T-helper 9 cell (primary cell): ENCODE measurements at places on chromosomes 3 and 15.

GRCh38 chr3:52819936-52820335, 10.5 kb downstream of the ITIH4 start:
- no peak for DNase-seq

GRCh38 chr3:43038010-43038409, 58.9 kb downstream of the GASK1A start:
- no peak for DNase-seq

GRCh38 chr15:58553365-58553918, 121.7 kb downstream of the LIPC start:
- no peak for DNase-seq

DNA sequence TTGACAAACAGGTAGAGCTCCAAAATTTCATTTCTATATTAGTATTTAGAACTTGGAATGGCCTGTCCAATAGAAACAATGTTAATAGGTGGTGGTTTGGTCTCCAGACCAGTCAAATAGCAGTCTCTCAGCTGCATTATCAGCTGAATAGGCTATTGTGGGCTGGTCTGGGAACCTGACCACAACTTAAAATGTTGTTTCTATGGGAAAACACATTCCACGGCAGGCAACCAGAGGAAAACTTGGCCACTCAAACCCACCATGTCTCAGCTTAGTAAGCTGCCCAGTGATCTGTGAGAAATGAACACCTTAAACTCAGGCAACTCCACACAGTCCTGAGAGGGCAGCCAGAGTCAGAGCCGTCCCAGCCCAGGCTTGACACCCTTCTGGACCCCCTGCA, 20.4 kb downstream of the FBN1 start:
- DNase-seq, result no peak

GRCh38 chr15:78201281-78202190, 32.8 kb downstream of the ACSBG1 start:
- DNase-seq, result no peak

GRCh38 chr3:127812151-127812550, 10.2 kb downstream of the MGLL start:
- DNase-seq, result no peak

DNA sequence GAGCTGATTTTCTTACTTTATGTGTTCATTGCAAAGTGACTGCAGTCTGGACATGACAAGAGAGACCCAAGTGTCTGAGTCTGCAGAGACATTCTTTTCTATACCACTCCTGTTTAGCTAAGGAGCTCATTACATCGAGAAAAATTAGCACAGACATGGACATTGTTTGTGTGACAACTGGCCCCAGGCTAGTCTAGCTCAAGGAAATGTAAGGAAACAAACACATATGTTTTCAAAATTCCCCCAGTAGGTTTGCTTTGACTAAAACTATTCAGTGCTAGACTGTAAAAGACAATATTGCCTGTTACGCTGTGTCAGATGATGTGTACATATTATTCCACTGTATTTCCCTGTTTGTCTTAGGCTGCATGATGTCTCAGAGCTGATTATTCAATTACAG, 40.9 kb downstream of the TPRG1 start:
- DNase-seq, result no peak

DNA sequence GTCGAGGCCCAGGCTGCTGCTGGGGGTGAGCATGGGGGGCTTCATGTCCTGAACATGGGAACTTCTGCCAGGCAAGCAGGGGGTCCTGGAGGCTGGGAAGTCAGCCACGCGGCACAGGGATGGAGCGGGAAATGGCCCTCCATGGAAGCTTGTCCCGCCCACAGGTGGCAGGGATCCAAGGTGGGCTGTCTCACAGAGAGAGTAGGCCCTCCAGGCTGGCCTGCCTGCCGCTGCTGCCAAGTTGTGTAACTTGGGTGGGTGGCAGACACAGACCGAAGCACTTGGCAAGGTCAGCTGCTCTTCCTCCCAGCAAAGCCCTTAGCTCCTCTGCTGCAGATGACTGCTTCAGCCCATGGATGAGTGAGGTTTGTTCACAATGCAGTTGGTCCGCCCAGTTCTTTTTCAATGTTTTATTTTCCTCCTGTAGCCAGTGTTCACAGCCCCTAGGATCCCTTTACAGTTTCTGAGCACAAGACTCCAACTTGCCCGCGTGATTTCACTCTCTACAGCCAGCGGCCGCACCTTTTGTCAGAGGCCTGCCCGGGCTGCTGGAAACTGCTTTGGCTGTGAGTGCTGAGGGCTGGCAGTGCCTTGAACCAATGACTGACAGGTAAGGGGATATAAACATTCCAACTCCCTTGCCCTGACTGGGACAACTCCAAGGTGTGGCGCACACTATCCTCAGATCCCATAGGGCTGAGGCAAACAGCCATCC, 26.7 kb downstream of the HCN4 start:
- DNase-seq, result no peak

DNA sequence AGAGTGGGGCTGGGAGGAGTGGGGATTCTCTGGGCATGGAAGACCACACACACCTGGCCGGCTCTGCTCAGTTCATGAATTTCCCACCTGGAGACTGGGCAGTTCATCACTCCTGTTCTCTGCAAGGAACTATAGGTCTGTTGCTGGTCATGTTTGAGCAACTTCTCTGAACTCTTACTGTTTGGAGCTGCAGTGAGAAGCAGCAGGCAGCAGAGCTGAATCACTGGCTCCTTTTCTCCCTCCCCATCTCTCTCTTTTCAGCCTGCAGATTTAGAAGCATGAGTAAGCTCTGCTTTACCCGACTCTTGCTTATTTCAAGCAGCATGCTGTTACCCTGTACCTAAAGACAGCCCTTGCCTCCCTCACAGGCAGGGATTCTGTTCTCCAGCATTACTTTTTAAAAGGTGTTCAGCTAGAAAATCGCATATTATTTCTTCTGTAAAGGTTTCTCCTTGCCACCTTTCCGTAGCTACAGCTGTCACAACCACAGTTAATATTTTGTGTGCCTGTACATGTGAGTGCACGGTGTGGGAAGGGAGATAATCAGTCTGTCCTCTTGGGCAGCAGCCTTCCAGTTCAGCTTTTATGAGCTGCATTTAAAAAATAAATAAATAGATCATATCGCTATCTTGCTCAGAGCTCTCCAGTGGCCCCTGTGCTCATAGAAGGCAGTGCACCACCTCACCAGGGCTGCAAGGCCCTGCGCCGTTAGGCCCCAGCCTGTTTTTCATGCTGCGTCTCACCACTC, 131.6 kb downstream of the CHCHD6 start:
- no peak for DNase-seq

DNA sequence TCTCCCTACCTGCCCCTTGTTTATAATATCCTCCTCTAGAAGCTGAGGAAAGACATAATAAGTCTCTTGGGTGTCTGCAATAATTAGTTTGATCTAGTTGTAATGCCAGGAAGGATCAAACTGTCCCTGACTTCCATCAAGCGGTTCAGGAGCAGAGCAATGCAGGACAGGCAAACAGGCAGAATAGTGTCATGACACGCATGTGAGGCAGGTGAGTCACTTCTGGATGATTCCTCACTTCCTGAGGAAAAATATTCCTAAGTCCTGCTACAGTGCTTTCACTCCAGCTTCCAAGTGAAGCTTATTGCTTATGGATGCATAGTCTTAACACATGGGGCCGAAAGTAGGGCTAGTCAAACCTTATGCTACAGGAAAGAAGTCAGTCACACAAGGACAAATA, 85.8 kb downstream of the GREM1 start:
- no peak for DNase-seq

GRCh38 chr15:70142072-70142321, 44.3 kb upstream of the TLE3 start:
- DNase-seq, result no peak

DNA sequence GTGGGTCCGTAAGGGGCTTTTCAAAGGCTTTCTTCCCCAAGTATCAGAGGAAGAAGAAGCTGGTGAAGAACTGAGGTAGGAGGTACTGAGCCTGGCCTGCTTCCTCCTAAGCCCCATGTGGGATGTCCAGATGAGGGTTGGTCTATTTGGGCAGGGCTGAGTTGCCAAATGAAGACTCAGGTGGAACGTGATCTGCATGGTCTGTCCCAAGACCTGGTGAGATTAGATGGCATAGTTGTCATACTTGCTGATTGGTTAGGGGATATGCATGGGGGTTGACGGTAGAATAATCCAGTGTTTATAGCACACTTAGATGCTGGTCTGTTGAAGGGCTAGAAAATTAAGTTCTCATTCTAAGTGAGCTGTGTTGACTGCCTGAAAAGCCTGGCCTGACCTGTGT, 36.3 kb upstream of the BSN start:
- DNase-seq, result no peak

DNA sequence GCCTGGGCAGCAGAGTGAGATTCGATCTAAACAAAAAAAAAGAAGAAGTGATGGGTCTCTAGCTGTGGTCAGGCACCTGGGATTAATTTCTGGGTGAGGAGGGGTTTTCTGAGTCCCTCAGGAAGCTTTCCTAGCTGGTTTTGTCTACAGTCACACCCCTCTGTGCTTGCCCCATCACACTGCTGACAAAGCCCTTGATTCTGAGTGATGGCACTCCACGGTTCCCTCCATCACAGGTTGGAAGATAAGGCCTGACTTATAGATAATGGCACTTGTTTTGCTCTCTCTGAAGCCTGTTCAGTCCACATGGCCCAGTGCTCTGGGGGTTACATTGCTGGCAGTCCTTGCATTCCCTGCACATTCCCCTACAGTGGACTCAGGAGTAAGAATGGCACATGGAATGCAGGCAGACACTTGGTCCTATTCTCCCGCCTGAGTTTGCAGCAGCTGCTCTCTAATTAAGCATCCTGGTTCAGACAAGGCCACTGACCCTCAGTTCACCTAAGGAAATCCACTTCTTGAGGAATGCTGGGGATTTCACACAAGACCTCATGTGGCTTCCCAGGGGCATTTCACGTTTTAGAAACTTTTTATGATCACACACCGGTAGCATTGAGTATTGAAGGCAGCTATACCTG, 81.0 kb upstream of the NMNAT3 start:
- DNase-seq, result no peak

GRCh38 chr3:5732081-5732480, 544.6 kb downstream of the EDEM1 start:
- no peak for DNase-seq

GRCh38 chr3:181530584-181530983, 181.1 kb upstream of the SOX2 start:
- no peak for DNase-seq

DNA sequence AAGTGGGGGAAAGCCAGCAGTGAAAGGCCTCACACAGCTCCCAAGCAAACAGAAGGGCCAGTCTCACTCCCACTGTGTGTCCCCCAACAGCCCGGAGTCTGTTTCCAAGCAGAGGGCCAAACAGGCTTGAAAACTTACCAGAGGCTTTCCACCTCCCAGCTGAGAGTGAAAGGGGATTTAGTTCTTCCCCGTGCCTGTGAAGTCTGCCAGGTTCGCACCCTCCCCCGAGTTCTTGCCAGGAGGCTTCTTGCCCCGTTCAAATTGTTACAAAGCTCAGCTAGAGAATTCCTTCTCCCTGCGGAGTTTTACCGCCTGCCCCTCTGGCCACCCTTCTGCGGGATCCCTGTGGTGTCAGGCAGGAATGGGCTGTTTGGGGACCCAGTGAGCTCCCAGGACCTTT, 68.0 kb upstream of the WNT7A start:
- DNase-seq, result no peak

GRCh38 chr15:68328443-68328842, 50.9 kb downstream of the FEM1B start:
- no peak for DNase-seq

GRCh38 chr15:60656481-60656880, 177.5 kb upstream of the ICE2 start:
- no peak for DNase-seq

- DNase-seq, result no peak
Observed at GRCh38 chr15:62337934-62338333, 172.8 kb upstream of the C2CD4B start.

GRCh38 chr15:61307474-61307873, 78.4 kb upstream of the RORA start:
- DNase-seq, result no peak

GRCh38 chr3:182769673-182770072, 23.6 kb upstream of the ATP11B start:
- no peak for DNase-seq

DNA sequence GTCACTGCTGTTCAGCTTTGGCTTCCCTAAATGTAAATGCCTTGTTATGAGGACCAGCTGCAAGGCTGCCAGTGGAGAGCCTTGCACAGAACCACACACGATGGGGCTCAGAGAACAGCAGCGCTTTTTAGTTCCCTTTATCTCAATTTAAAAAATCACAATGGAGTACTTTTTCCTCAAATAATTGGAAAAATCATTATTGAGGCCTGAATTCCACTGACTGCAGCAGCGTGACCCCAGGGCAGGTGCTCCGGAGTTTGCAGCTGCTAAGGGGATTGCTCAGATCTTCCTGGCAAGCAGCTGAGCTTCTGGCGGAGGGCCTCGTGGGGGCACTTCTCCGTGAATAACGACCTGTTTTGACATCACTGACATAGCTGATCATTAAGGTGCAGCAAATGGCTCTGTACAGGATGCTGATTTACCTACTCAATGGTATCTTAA, 245.6 kb upstream of the TRIM42 start:
- DNase-seq, result no peak

GRCh38 chr3:179969525-179969924, 67.2 kb downstream of the PEX5L start:
- no peak for DNase-seq

DNA sequence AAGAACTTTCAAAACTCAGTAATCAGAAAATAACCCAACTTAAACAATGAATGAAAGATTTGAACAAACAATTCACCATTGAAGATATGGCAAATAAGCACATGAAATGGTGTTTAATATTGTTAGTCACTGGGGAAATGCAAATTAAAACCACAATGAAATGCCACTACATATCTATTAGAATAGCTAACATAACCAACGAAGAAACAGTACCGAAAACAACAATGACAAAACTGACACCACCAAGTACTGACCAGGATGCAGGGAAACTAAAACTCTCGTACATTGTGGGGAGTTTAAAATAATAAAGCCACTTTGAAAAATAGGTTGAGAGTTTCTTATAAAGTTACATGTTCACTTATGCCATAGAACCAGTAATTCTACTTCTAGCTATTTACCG, 69.1 kb downstream of the KBTBD8 start:
- no peak for DNase-seq

GRCh38 chr15:49278751-49279150, 108.7 kb downstream of the GALK2 start:
- DNase-seq, result no peak

DNA sequence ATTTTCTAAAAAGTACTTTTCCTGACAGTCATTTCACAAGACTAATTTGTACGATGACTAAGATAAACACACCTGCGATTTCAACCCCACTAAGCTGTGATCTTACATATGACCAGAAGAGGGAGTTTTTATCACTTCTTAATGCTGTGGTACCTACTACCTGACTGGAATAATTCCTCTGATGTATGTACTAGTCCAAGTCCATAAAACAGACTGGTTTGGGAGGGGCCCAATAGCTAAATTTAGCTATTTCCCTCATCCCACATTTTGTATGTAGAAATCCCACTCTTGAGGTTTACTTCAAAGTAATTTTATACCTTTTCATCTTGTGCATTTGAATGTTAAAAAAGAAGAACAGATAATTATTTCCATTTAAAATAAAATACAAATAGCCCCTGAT, 49.7 kb upstream of the SCAANT1 start:
- no peak for DNase-seq

DNA sequence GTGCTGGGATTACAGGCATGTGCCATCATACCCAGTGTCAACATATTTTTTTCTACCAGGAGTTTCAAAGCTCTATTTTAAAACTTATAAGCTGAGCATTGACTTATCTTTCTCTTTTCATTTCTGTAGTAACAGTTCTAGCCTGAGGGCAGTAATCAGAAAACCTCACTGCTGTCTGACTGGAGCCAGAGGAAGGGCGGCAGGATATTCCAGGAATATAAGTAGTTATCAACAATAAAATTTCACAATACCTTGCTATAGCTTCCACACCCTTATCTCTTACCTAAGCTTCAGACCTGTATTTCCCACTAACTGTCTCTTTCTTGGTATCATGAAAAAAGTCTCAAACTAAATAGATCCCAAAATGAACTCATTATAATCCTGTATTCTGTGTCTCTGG, 5.1 kb upstream of the NEDD4 start:
- DNase-seq, result no peak
